Osteocyte (in vitro differentiated cells): ENCODE measurements at places on chromosomes 11 and 22.

- no peak for DNase-seq
Observed at GRCh38 chr11:124470561-124471227, 25.2 kb upstream of the OR8B8 start.

DNA sequence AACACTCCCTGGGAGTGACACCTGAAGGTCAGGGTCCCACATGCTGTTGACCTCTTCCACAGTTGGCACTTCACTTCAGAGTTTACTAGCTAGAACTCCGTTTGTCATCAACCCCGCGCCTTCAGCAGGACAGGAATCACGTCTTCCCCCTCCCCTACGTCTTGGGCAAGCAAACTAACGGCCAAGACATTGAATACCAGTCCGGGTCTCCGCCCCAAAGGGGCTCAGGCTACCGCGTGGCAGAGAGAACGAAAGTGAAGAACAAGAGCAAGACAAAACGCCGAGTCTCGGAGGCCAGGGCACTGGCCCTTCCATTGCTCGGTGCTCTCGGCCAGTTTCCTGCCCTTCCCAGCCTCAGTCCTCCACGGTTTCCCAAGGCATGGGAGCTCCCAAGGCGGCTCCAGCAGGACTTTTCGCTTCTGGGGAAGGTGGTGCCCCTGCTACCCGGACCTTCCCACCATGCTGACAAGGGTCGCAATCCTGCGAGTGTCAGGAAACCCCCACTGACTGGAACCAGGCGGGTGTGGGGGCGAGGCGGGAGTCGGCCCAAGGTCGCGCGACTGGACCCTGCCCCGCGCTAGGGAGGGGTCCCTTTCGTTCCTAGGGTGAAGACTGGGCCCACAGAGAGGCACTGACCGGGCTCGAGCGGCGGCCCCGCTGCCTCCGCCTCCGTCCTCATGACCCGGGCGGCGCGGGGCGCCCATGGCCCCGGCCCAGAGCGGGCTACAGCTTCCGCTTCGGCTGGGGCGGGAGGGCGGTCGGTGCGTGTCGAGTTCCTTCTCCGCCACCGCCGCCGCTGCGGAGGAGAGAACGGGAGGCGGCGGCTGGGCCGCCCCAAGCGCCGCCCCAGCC is at the start of gene GUCD1:
Gene GUCD1, minus strand, starts transcription at position 826 of the 852 bp plus-strand sequence. Its CDS starts 147 bp downstream, at position 679.
- no peak for DNase-seq

GRCh38 chr11:99584830-99585229 is 564.1 kb downstream of the CNTN5 start:
- DNase-seq, result no peak

- no peak for DNase-seq
Observed at GRCh38 chr22:29125844-29126243, 53.0 kb downstream of the KREMEN1 start.
